ENCODE measurements at places on chromosomes 3 and 15.

DNA sequence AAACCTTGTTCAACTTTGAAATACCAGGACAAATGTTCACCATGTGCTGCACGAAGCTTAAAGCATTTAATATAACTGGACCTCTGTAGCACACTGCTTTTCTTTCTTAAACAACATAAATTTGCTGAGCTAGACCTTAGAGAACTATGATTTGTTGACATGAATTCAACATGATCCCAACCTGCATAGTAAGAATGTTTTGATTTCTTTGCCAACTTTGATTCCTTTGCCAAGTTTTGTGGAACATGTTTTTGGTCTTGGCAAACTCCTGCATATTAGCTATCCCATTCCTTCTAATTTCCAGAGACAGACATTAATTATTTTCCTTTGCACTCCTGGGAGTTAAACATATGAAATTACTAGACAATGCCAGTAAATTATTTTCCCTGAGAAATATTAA lies 197.2 kb upstream of the RBMS3 start:
- DNase-seq, result no peak

DNA sequence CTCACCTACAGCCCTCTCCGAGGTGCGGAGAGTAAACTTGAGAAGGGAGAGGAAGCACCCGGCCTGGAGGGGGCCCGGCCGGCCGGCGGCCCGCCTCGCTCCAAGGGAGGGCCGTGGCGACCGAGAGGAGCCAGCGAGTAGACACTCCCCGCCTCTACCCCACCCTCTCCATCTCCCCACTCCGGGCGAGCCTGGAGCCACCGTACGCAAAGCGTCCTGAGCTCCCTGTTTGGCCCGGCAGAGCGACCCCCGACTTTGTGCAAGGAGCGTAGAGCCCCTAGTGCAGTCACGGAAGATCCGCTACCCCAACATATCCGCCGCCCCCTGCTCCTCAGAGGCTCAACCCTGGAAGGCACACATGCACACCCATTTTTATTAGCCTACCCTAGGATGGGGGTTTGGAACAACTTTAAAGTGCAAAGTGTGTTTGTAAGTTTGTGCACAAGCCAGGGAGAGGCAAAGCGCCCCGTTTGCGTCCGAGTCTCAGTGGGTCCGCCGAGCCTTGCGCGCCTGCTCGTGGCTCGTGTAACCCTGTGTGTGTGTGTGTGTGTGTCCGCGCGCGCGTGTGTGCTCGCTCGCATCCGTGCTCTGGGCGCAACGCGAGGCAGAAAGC lies 508 bp upstream of the SMAD6 start:
- DNase-seq, result no peak

DNA sequence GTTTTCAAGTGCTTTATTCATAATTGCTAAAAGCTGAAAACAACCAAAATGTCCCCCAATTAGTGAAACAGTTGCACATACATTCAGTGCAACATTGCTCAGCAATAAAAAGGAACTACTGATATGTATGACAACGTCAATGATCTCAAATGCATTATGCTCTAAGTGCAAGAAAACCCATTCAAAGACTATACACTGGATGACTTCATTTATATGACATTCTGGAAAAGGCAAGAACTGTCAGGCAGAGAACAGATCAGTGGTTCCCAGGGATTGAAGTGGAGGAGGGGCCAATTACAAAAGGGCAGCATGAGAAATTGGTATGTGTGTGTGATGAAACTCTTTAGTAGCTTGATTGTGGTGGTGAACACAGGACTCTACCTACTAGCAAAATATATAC lies 585.6 kb downstream of the TBL1XR1 start:
- DNase-seq, result no peak

- DNase-seq, result no peak
Observed at GRCh38 chr15:60803059-60803458, 324.1 kb upstream of the ICE2 start.

DNA sequence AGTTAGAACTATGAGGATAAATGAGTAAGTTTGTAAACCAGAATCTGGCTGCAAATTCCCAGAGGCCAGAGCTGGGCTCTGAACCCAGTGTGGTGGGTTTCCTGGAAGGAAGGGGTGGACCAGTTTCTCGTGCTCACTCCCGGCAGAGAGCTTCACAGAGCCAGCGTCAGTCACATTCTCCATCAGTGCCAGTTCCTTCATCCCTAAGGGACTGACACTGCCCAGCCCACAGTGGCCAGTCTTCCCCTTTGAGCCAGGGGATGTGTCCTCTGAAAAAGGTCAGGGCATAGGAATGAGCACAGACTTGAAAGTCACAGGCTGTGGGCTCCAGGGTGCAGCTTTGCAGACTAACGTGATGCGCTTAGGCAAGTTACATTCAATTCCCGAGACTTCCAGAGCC lies 135.8 kb upstream of the HACD2 start:
- no peak for DNase-seq

DNA sequence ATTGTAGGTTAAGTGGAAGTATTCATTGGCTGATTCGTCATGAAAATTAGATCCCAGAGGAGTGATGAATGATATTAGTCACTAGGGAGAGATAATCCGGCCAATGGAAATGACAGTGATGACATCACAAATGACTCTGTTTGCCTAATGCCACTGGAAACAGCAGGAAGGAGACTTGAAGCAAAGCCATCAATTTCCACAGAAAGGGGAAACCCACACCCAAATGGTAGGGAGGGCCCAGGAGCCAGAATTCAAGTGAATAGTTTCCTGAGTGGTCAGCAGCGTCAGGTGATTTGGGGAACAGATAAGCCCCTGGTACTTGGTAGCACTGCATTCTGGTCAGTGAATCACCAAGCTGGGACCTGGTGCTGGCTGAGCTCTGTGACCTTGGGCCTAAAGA lies 3.3 kb upstream of the ADAMTS9 start:
- peak; percentile 27 for DNase-seq
